ENCODE measurements at places on chromosomes 2 and 18.

- DNase-seq: no peak
These were observed 242.6 kb upstream of the TCF4 start for GRCh38 chr18:55830544-55830943.

- no peak for DNase-seq
These were observed 28.0 kb downstream of the SULT1C2 start for GRCh38 chr2:108316461-108317258.

DNA sequence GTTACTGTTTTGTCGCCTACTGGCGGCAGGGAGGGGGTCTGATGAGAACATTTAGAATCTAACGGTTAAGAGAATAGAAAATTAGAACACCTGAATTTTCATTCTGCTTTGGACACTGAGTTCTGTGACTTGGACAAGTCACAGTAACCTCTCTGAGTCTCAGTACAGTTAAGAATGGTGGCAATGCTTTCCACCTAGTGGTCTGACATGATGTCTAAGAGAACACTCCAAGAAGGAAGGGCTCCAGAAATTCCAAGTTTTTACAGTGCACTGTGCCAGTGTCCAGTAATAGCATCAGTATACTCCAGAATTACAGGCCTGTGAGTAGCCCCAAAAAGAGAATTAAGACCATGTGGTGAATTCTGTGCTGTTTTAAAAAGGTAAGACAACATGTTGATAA is 174.1 kb upstream of the ZFP36L2 start:
- DNase-seq: no peak

GRCh38 chr18:9724797-9725585 is 16.9 kb downstream of the RAB31 start:
- no peak for DNase-seq

DNA sequence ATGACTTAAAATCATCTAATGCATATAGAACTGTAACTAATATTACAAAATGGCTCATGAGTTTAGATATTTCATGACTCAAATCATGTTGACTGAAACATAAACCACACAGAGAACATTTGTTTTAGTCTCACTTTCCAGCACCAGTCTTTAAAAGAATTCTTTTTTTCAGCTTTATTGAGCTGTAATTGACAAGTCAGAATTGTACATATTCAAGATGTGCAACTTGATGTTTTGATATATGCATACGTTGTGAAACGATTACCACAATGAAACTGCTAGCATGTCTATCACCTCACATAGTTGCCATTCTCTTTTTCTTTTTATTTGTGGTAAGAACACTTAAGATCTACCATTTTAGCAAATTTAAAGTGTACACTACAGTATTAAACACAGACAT is 25.0 kb upstream of the TMEM178A start:
- DNase-seq: no peak

DNA sequence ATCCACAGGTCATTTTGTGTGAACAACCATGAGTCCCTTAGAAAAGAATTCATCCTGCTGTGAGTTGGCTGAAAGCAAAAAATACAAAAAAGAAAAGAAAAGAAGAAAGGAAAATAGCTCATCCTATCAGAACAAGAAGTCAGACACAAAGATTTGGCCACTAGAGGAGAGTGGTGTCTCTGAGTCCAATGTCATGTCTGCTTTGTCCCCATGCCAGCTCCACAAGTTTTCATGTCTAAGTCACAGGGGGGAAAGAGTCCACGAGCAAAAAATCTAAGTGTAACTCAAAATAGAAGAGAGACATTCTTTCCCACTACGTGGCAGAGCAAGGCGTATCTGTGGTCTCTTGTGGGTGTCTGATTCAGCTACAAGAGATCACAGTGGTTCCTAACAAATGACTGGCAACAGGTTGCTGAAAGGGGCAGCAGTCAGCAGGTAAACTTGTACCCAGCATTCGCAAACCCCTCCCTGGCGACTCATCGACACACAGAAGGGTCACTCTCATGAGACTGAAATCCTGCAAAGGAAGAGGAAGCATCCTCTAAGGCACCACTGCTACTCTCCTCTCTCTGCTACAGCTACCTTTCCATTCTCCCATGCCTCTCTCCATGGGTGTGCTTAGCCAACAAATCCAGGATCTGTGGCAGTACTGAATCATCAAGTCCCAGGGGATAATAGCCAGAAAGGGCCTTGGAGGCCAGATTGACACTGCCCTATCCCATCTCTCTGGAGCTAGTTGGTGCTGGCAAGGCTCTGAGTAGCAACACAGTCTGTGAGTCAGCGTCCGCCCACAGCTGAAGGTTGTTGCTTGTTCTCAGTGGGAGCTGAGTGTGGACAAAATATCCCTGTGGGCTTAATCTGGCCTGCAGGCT is 123.0 kb upstream of the SLC39A10 start:
- DNase-seq: peak; percentile 37

DNA sequence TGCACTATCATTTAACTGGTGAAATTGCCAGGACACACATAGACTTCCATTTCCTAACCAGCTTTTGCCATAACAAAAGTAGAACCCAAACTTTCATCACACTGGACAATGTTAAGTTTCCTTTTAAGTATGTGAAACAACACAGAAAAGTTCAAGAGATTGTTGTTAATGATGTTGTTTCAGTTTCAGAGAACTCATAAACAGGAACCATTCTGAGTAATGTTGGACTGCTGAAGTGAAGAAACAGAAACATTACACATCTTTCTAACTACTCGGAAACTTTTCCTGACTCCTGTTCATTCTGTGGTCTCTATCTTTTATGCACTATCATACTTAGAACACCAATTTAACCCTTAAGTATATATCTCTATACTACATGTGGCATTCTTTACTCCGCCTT is 179.2 kb downstream of the RIT2 start:
- DNase-seq: no peak

- DNase-seq: no peak
These were observed 126.9 kb downstream of the KCNS3 start for GRCh38 chr2:18005411-18005810.

DNA sequence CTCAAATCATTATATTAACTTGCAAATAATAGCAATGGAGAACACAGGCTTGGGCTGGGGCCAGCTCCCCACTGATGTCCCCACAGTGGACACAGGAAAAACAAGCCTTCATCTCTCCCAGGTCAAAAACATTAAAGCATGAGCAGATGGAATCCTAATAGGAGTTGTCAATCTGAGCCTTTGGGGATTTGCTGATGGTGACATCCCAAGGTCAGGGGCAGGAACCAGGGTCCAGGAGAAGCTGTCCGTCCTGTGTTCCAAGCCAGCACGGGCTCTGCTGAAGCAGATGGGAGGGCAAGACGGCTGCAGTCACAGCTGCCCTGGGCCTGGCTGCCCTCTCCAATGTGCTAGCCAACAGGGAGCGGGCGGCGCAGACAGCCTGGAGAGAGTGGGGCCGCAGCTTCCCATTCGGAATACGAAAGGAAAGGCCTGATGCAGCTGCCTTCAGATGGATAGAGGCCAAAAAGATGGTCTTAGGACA is 135.5 kb downstream of the NDUFA10 start:
- DNase-seq: no peak

DNA sequence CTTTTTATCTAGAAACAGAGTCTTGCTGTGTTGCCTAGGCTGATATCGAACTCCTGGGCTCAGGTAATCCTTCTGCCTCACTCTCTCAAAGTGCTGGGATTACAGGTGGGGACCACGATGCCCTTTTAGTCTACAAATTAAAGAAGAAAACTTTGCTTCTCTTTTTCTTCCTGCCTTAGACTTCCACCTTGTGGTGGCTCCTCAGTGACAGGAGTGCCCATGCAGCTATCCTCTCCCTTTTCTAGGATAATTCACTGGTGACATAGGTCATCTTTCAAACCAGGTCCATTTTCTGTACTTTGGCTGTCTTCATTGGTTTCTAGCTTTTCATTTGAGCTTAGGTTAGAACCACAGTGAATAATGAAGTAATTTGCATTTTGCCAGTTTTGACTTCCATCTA is 13.6 kb downstream of the DCAF17 start:
- DNase-seq: no peak

- DNase-seq: no peak
These were observed 165.0 kb downstream of the DIS3L2 start for GRCh38 chr2:232126301-232127099.

DNA sequence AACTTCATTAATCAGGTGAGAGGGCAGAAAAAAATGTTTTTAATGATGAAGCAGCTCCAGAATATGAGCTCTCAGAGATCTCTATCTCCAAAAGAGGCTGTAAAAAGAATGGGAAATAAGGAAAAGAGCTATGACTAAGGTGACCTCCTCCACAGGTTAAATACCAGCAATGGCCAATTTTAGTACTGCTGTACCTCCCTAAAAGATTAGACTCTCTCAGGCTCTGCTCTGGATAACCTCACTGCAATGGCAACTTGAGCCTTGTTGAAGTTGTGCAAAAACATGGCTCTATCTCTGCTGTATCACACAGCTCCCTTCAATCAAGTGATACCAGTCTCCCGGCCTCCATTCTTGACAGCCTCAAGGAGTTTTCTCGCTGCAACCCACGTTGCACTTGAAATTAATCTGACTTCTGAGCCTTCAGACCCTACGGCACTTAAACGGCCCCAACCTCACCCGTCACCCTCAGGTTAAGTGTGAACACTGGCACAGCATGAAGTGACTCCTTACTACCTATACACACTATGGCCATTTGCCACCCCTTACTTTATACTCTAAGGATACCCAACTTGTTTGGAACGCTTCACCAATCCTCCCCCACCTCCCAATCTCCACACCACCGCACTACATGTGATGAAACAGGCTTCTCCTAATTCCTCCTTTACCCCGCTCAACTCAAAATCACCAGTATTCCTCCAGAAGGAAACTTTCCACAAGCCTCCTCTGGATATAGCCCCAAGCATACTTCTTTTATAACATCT is 36.3 kb downstream of the SMAD2 start:
- no peak for DNase-seq

GRCh38 chr2:72745679-72746368 is 80.0 kb downstream of the EXOC6B start:
- DNase-seq: peak; percentile 77

- DNase-seq: no peak
These were observed 35.5 kb downstream of the GREB1L start for GRCh38 chr18:21277578-21277977.

DNA sequence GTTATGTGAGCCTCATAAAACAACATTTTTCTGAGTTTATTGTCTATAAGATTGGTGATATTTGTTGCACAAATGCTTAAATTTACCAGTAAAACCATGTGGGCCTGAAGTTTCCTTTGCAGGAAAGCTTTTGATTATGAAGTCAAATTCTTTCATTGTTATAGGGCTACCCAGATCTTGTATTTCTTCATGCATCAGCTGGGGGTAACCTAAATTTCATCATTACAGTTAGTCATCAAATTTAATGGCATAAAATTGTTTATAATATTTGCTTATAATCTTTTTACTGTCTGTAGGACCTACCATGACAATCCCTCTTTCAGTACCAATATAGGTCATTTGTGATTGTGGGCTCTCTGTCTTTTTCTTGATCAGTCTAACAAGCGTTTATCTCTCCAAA is 47.8 kb downstream of the SMAD2 start:
- DNase-seq: no peak

DNA sequence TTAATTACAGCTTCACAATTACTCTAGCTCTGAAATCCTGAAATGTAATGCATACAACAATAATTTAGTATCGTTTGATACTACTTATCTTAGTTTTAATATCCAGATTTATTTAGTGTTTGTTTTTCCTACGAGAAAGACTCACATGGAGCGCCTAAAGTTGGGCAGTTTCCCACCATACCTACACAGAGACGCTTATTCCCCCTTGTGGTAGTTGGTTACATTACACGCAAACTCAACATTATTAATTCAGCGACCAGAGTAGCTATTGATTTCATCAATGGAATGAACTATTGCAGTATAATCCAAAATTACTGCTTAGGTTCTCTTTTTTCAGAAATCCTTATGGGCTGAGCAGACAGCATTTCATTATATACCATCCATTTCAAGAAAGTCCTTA is 164.0 kb upstream of the REG3G start:
- no peak for DNase-seq

DNA sequence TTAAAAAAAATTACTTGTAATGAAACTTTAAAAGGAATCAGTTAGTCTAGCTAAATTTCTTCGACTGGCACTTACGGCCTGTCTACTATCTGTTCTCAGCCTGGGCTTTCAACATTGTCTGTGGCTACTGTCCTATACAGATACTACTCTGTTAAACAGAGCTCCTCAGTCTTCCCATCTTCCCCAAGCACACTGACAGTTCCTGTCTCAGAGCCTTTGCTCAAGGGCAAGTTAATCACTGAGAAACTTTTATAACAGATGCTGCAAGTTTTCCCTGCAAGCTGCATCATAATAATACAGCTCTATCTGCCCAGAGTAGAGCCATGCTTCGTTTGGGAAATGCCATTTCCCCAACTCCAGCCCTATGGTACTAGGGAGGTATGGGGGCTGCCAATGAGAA is 11.3 kb upstream of the YPEL5 start:
- DNase-seq: no peak

DNA sequence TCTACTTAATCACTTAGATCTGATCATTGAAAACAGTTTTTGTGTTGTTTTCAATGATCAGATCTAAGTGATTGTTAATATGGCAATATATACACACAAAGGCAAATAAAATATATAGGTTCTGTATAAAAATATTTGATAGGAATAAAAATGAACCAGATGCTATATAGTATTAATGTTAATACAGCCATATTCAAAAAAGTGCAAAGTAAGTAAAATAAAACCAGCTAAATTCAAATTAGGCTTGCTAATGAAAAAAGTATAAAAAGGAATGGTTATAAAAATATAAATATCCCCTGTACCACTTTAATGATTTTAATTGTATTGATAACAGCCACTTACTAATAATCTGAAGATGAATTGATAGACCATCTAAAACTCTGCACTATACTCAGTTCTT is 38.4 kb downstream of the VPS54 start:
- no peak for DNase-seq

- DNase-seq: no peak
These were observed at the start of gene GRP for GRCh38 chr18:59219672-59220163. GRP (plus strand) TSS chr18:59220158; CDS start chr18:59220266, 108 bp downstream.

DNA sequence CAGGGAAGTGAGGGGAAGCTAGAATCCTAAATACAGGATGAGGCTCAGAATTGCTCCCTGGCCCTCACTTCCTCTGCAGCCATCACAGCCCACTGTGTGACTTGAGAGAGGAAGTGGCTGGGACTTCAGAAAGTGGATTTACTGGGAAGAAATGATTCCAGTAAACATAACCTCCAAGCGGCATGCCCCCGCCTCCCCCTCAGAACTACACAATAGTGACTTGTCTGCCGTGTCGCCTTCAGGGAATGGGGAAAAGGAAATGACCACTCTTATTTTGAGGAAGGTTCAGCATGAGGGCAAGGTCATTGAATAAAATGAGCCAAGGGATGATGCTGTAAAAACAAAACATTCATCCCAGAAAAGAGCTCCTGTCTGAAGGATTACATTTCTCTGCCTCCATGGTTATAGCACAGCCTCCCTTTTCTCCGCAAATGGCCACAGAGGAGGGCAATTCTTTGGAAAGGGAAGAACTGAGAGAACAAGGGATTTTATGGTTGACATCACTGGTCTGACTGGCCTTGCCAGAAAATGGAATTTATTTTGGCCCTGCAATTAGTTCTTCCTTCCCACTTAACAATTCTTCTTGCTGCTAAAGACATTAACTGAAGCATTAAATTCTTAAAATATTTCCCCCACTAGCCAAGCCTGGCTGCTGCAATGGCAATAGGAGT is 78.9 kb upstream of the DAPL1 start:
- peak; percentile 15 for DNase-seq

- no peak for DNase-seq
These were observed 49.3 kb downstream of the RNF144A start for GRCh38 chr2:6966446-6966940.

GRCh38 chr18:32048507-32049091 is 30.0 kb downstream of the RNF125 start:
- DNase-seq: peak; percentile 91
